ENCODE measurements at places on chromosomes 13 and 19. TPM values are rescaled to one million over a fixed set of nuclear protein-coding genes. Genes with fewer than 3 reads are reported as not detected.

GRCh38 chr13:36571444-36571843 is 102.4 kb upstream of the SERTM1 start:
- DNase-seq, result peak; percentile 17

- DNase-seq, result no peak
Measured at GRCh38 chr13:51666374-51666773, 82.1 kb downstream of the WDFY2 start.

PGLYRP1 gene
- not detected for total RNA-seq

SGCG gene
- 2.1 TPM for total RNA-seq

DNA sequence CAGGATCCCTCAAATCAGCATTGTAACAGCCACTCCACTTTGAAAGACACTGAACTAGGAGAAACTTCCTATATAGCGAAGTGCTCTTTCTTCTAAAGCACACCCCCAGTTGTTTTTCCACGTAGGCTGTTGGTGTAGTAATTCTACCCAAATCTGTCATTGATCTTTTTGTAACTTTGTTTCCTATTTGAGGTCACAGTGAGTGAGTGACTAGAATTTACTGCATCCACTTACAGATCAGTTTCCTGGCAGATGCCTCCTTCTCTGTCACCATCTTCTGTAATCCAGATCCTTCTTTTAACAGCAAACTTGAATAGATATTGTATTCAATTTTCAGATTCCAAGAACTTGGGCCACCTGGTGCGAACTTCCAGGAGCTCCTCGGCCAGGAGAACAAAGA is 15.3 kb downstream of the ZAR1L start:
- no peak for DNase-seq

DNA sequence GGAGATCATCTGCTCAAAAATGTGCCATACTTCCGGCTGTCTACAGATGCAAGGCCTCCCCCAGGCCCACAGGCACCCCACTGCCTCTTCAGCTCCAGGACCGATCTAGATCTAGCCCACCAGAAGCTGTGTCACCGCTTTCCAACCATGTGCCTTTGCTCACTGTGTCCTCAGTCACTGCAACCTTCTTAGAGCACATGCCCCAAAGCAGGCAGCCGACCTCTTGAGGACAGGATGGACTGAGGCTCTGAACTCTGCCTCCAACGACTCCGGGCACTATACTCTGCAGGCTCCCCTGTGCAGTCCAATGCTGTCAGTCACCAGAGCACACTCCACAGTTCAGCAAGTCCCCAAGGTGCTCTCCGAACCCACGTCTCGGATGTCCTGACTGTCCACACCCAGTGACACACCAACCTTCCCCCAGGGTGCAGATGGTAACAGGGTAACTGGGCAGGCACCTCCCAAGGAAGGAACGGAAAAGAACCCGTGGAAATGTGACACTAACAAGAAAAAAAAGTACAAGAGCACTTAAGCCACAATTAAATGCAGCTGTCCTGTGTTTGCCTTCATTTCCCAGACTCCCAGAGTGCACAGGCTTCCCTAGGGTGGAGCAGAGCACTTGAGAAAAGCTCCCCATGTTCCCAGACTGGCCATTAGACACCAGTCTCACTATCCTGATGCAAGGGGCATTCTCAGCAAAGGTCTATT is 4.8 kb downstream of the STK24 start:
- DNase-seq, result peak; percentile 63
